ENCODE measurements at places on chromosomes 2 and 18. TPM values are rescaled to one million over a fixed set of nuclear protein-coding genes. Genes with fewer than 3 reads are reported as not detected.

PRKAG3 gene
- not detected for total RNA-seq

SCN3A gene
- total RNA-seq = not detected

ARMC9 gene
- 86.0 TPM for total RNA-seq

PROM2 gene
- total RNA-seq = 0.41 TPM

LRPPRC gene
- total RNA-seq = 68.3 TPM

C2orf78 gene
- not detected for total RNA-seq

CAPN13 gene
- total RNA-seq = not detected

OTX1 gene
- total RNA-seq = 0.44 TPM

- no peaks in the 10 kb centered on the region for H3K36me3 ChIP-seq
- DNase-seq = no peak
- H3K4me1 ChIP-seq = peaks cover 26% of the 10 kb centered on the region
- no peak overlapping the region for H3K4me3 ChIP-seq
These were observed 40.6 kb downstream of the LCLAT1 start for GRCh38 chr2:30487603-30488002.

- H3K27me3 ChIP-seq = peaks cover 3% of the 10 kb centered on the region
- no peaks in the 10 kb centered on the region for H3K36me3 ChIP-seq
These were observed 85.9 kb downstream of the HRH4 start for GRCh38 chr18:24546307-24546706.

DNA sequence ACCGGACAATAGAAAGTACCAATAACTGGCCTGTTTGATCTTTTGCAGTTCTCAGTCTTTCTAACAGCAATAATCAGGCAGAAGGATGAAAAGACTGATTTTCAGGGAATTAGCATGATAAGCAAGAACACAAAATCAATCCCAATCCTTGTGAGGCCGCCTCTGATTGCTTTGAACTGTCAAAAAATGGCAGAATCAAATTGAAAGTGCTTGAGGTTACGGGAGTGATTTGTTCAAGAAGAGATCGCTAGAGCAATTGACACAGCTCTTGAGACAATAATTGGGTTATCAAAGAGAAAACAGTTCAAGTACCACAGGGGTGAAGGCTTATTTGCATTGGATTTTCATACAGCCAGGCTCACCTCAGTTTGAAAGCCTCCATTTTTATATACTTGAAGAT lies 663.4 kb downstream of the ARHGAP15 start:
- H3K27me3 ChIP-seq = peaks cover 1% of the 10 kb centered on the region
- no peak overlapping the region for H3K4me3 ChIP-seq
- no peak overlapping the region for H3K27ac ChIP-seq
- H3K36me3 ChIP-seq = no peaks in the 10 kb centered on the region
- DNase-seq = no peak

DNA sequence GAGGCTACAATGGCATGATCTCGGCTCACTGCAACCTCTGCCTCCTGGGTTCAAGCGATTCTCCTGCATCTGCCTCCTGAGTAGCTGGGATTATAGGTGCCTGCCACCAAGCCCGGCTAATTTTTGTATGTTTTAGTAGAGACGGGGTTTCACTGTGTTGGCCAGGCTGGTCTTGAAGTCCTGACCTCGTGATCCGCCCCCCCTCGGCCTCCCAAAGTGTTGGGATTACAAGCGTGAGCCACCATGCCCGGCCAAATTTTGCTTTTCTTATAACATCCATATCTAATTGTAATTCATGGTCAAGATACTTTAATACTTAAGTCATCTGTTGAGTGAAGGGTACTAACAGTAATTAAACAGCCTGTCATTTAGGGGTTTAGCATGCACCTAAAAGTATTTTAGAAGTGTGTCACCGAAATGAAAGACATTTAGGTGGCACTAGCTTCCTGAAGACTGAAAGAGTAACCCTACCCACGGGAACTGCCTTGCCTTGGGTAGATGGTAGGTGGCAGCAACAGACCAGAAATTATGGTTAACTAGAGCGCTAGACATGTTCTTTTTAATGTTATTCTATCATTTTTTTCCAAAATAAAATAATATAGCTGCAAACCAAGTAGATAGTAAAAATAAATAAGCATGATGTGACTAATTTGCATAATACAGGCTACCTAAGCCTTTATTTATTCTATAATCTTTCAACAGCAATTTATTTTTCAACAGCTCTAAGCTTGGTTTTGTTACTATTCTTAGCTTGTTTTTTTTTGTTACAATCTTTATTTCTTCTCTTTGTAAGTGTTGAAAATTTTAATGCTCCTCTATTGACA lies 8.6 kb upstream of the ACYP2 start:
- H3K4me3 ChIP-seq = peak overlapping the region; percentile 33
- no peak overlapping the region for H3K27ac ChIP-seq
- DNase-seq = peak; percentile 56
- H3K4me1 ChIP-seq = peaks cover 22% of the 10 kb centered on the region
- no peaks in the 10 kb centered on the region for H3K36me3 ChIP-seq

- H3K27me3 ChIP-seq = peaks cover 35% of the 10 kb centered on the region
- DNase-seq = no peak
- H3K27ac ChIP-seq = no peak overlapping the region
- H3K4me3 ChIP-seq = no peak overlapping the region
These were observed 28.3 kb downstream of the KIF5C start for GRCh38 chr2:148903294-148903693.

- H3K4me1 ChIP-seq = peaks cover 78% of the 10 kb centered on the region
- H3K4me3 ChIP-seq = no peak overlapping the region
- H3K27me3 ChIP-seq = peaks cover 8% of the 10 kb centered on the region
- peaks cover 55% of the 10 kb centered on the region for H3K36me3 ChIP-seq
- no peak for DNase-seq
These were observed 74.4 kb downstream of the RTN4 start for GRCh38 chr2:54975598-54976492.

- DNase-seq = no peak
- H3K4me3 ChIP-seq = no peak overlapping the region
- no peaks in the 10 kb centered on the region for H3K36me3 ChIP-seq
- no peaks in the 10 kb centered on the region for H3K27me3 ChIP-seq
These were observed 599.2 kb downstream of the NR4A2 start for GRCh38 chr2:155733091-155733853.

- H3K4me1 ChIP-seq = peaks cover 51% of the 10 kb centered on the region
- H3K27ac ChIP-seq = peak overlapping the region; percentile 94
- peaks cover 34% of the 10 kb centered on the region for H3K36me3 ChIP-seq
- peak; percentile 96 for DNase-seq
These were observed 125.5 kb upstream of the SERTAD2 start for GRCh38 chr2:64779117-64779690.

GRCh38 chr2:109352056-109352897 lies 223.3 kb downstream of the SH3RF3 start:
- no peak overlapping the region for H3K4me3 ChIP-seq
- H3K36me3 ChIP-seq = peaks cover 19% of the 10 kb centered on the region
- H3K27ac ChIP-seq = no peak overlapping the region
- no peak for DNase-seq

DNA sequence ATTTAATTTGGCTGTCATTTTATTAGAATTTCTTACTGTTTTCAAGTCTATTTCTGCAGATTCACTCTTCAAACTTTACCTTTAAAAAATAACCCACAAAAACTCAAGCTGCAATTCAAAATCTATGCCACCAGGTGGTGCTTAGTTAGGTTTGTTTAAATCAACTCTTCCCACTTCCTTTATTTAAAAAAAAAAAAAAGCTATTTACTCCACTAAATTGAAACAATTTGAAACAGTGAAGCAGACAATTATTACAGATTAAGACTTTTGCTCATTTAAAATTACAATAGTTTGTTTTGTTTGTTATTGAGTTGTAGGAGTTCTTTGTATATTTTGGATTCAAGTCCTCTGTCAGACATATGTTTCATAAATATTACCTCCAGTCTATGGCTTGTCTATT lies 300.0 kb downstream of the PDE11A start:
- peak; percentile 32 for DNase-seq
- no peak overlapping the region for H3K4me3 ChIP-seq
- peaks cover 6% of the 10 kb centered on the region for H3K27me3 ChIP-seq
- H3K4me1 ChIP-seq = no peaks in the 10 kb centered on the region

- no peak overlapping the region for H3K27ac ChIP-seq
- no peak overlapping the region for H3K4me3 ChIP-seq
- no peaks in the 10 kb centered on the region for H3K36me3 ChIP-seq
- no peaks in the 10 kb centered on the region for H3K4me1 ChIP-seq
- no peaks in the 10 kb centered on the region for H3K27me3 ChIP-seq
- DNase-seq = no peak
These were observed 213.6 kb downstream of the RDH14 start for GRCh38 chr2:18346874-18347273.

- H3K4me3 ChIP-seq = no peak overlapping the region
- DNase-seq = peak; percentile 21
- H3K4me1 ChIP-seq = no peaks in the 10 kb centered on the region
- no peak overlapping the region for H3K27ac ChIP-seq
- no peaks in the 10 kb centered on the region for H3K27me3 ChIP-seq
These were observed 249.9 kb downstream of the PLCL1 start for GRCh38 chr2:198054299-198054698.

- peaks cover 13% of the 10 kb centered on the region for H3K36me3 ChIP-seq
- peak overlapping the region; percentile 96 for H3K27ac ChIP-seq
- DNase-seq = peak; percentile 88
- H3K4me1 ChIP-seq = peaks cover 60% of the 10 kb centered on the region
- no peaks in the 10 kb centered on the region for H3K27me3 ChIP-seq
These were observed 38.4 kb downstream of the PAX8 start for GRCh38 chr2:113240150-113240914.

GRCh38 chr18:37546651-37547050 lies 18.9 kb downstream of the CELF4 start:
- H3K4me3 ChIP-seq = no peak overlapping the region
- peaks cover 35% of the 10 kb centered on the region for H3K27me3 ChIP-seq
- no peaks in the 10 kb centered on the region for H3K36me3 ChIP-seq

GRCh38 chr2:144942516-144943256 lies 422.8 kb upstream of the ZEB2 start:
- peak overlapping the region; percentile 87 for H3K27ac ChIP-seq
- H3K4me3 ChIP-seq = peak overlapping the region; percentile 60
- H3K36me3 ChIP-seq = no peaks in the 10 kb centered on the region
- DNase-seq = peak; percentile 54
- peaks cover 80% of the 10 kb centered on the region for H3K4me1 ChIP-seq
- H3K27me3 ChIP-seq = no peaks in the 10 kb centered on the region
